ENCODE measurements at places on chromosomes 3 and 15.
A peak's percentile ranks its signal among the peaks of the same experiment; 100 is the strongest.

DNA sequence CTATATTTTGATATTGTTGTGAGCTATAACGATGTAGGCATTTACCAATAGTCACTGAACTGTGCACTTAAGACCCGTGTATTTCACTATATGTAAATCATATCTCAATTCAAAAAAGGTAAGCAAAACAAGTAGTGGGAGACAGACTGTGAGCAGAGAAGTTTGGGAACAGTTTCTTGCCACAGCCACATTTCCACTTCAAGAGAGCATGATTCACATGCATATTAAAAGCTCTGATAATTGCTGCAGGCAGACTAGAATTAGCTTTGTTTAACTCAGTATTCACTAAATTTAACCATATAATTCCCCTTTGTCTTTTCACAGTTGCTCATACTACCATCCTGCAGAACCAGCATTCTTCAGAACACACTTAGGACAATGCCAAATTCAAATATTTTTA lies 168.4 kb upstream of the ZNF385D start:
- peaks cover 19% of the 10 kb centered on the region for H3K4me1 ChIP-seq
- no peaks in the 10 kb centered on the region for H3K27me3 ChIP-seq
- no peak for DNase-seq
- H3K4me3 ChIP-seq, result no peak overlapping the region
- no peak overlapping the region for H3K27ac ChIP-seq

DNA sequence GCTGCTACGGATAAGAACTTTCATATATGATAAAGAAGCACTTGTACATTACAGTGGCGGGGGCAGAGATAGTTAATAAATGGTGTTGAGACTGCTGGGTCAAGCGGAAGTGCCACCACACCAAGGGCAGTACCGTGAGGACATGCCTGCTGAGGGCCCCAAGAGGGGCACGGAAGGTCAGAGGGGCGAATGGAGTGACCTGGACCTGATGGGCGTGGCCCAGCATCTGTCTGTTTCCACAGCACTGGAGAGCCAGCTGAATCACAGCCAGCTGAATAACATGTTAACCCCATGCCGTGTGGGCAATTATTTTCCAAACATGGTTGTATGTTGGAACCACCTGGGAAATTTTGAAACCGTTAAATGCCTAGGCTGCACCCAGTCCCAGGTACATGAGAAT lies 37.2 kb downstream of the ANKDD1A start:
- no peak for DNase-seq
- peaks cover 6% of the 10 kb centered on the region for H3K36me3 ChIP-seq
- H3K27me3 ChIP-seq, result no peaks in the 10 kb centered on the region
- H3K4me3 ChIP-seq, result no peak overlapping the region
- no peaks in the 10 kb centered on the region for H3K4me1 ChIP-seq

- no peak for DNase-seq
- H3K4me1 ChIP-seq, result peaks cover 52% of the 10 kb centered on the region
- peak overlapping the region; percentile 97 for H3K27ac ChIP-seq
- no peaks in the 10 kb centered on the region for H3K27me3 ChIP-seq
- H3K4me3 ChIP-seq, result peak overlapping the region; percentile 22
These were observed 10.4 kb downstream of the CLDN11 start for GRCh38 chr3:170429050-170429449.

GRCh38 chr15:31419820-31420219 lies 93.2 kb downstream of the KLF13 start:
- H3K4me3 ChIP-seq, result no peak overlapping the region
- no peak overlapping the region for H3K27ac ChIP-seq
- peaks cover 6% of the 10 kb centered on the region for H3K36me3 ChIP-seq

DNA sequence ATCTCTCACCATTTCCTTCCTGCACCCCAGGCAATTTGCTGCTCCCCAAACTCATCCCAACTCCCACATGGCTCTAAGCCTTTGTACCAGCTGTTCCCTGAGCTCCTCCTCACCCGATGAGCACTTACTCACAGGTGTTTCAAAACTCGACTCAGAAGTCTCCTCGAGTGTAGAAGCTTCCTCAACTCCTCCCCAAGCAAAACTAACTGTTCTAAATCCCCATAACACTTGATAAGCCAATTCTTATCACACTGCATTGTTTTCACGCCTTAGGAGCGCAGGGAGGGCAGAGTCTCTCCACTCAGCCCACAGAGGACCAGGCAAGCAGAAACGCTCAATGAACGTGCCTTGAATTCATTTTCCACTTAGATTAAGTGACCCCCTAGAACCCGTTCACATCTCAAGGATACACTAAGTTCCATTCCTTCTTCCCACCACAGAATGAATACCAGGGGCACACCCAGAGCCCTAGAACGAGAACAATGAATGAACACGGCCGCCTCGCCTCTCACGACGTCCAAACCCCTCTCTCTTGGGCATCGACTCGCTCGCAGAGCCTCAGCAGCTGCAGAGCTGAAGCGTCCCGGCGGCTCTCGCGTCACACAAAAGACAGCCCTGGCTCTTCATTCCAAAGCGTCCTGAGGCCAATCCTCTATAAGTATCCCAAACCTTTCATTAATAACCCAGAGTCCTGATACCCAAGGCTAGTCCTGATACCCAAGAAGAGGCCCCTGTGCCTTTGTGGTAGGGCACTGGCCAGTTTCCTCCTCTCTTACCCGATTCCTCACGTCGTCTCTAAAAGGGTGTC lies 1.1 kb downstream of the RAF1 start:
- DNase-seq, result peak; percentile 51
- peak overlapping the region; percentile 94 for H3K4me3 ChIP-seq
- peaks cover 34% of the 10 kb centered on the region for H3K4me1 ChIP-seq
- H3K36me3 ChIP-seq, result no peaks in the 10 kb centered on the region
- peak overlapping the region; percentile 97 for H3K27ac ChIP-seq

DNA sequence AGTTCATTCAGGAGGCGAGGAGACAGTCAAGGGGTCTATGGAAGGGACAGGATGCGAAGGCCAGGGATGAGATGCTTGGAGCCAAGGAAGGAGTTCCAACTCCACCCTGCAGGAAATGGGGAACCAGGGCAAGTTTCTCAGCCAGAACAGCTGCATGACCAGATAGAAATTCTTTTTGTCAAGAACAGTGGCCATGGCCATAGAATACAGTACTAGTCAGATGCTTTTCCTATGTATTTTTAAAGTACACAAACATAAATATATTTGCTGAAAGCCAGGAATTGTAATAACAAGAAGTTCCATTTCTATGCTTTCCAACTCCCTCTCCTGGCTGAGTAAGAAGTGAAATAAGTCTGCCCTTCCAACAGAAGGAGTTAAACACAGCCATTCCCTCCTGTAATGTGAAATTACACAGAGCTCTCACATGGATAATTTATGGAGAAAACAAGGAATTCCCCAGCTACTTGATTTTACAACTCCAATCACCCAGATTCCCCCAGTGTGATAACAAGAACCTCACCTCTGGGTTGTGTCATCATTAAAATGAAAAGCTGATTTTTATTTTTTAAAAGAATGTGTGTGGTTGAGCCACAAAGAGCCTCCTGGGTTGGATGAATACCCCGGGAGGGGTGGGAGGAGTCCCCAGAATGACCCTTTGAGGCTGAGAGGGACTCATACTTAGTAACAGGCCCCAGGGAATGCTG lies 124.6 kb upstream of the ARHGEF3 start:
- H3K27me3 ChIP-seq, result no peaks in the 10 kb centered on the region
- H3K36me3 ChIP-seq, result no peaks in the 10 kb centered on the region
- peaks cover 79% of the 10 kb centered on the region for H3K4me1 ChIP-seq
- H3K27ac ChIP-seq, result peak overlapping the region; percentile 94
- no peak for DNase-seq

DNA sequence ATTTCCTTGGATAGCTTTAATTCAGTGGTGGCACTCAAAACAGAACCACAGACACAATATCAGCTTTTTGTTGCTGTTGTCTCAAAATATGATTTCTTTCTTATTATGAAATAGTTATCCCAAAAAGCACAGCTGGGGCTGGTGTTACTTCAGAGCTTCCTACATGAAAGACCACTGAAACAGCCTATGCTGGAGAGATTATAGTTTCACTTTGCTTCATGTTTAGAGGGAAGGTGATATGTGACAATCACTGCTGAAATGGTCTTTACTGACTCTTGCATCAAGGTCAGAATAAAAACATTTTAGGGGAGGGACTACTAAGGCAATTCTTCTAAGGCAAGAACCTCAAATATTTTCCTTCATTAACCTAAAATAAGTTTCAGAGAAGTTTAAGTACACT lies 190.7 kb downstream of the TNIK start:
- no peak overlapping the region for H3K4me3 ChIP-seq
- no peaks in the 10 kb centered on the region for H3K36me3 ChIP-seq
- H3K27ac ChIP-seq, result no peak overlapping the region

GRCh38 chr3:40278791-40279190 lies 30.7 kb upstream of the EIF1B start:
- no peak overlapping the region for H3K27ac ChIP-seq
- H3K27me3 ChIP-seq, result peaks cover 43% of the 10 kb centered on the region
- no peaks in the 10 kb centered on the region for H3K4me1 ChIP-seq
- H3K4me3 ChIP-seq, result no peak overlapping the region
- no peaks in the 10 kb centered on the region for H3K36me3 ChIP-seq
- no peak for DNase-seq

DNA sequence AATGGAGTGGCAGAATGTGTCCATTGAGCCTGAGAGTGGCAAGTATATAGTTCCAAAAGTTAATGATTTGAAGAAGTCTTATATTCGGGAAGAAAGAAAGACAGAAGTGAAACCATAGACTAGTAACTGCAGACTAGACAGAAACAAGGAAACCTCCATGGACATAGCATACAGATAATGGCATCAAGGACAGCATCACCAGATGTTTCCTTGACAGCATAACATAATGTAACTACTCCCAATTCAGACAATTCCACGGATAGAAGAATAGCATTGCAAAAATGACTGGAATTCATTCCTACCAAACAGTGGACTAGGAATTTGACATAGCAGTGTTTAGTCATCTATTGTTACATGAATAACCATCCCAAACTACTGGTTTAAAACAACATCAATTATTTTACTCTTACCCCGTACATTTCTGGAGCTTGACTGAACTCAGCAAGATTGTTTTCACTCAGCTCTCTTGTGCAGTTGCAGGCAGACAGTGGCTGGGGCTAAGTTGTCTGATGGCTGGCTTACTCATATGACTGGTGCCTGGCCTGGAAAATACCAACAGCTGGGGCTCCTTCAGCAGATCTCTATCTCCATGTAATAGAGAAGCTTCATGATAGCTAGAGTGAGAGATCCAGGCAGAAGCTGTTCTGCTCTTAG lies 109.7 kb upstream of the GADL1 start:
- H3K4me3 ChIP-seq, result no peak overlapping the region
- peaks cover 14% of the 10 kb centered on the region for H3K4me1 ChIP-seq
- peak overlapping the region; percentile 66 for H3K27ac ChIP-seq
- H3K36me3 ChIP-seq, result no peaks in the 10 kb centered on the region
- DNase-seq, result no peak

DNA sequence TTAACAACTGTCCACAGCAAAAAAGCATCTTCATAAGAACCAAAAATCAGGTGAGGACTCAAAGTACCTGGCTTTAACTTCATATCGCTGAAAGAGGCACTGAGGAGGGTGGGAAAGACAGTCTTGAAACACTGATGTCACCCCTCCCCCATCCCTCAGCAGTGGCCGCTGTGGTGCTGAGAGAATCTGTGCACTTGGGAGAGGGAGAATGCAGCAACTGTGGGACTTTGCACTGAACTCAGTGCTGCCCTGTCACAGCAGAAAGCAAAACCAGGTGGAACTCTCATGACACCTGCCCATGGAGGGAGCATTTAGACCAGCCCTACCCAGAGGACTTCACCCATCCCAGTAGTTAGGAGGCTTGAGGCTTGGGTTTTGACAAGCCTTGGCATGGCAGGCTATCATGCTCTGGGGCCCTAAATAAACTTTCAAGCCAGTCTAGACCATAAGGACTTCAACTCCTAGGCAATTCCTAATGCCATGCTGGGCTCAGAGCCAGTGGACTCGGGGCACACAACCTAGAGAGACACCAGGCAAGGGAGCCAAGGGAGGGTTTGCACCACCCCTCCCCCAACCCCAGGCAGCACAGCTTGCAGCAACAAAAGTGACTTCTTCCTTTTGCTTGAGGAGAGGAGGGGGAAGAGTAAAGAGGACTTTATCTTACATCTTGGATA lies 6.1 kb upstream of the ZSCAN2 start:
- no peaks in the 10 kb centered on the region for H3K36me3 ChIP-seq
- peaks cover 6% of the 10 kb centered on the region for H3K27me3 ChIP-seq
- DNase-seq, result no peak
- H3K4me3 ChIP-seq, result no peak overlapping the region
- H3K4me1 ChIP-seq, result no peaks in the 10 kb centered on the region
- no peak overlapping the region for H3K27ac ChIP-seq

- H3K4me1 ChIP-seq, result peaks cover 79% of the 10 kb centered on the region
- no peaks in the 10 kb centered on the region for H3K27me3 ChIP-seq
- DNase-seq, result peak; percentile 40
These were observed 137.0 kb downstream of the TMCO5A start for GRCh38 chr15:38071211-38071972.

DNA sequence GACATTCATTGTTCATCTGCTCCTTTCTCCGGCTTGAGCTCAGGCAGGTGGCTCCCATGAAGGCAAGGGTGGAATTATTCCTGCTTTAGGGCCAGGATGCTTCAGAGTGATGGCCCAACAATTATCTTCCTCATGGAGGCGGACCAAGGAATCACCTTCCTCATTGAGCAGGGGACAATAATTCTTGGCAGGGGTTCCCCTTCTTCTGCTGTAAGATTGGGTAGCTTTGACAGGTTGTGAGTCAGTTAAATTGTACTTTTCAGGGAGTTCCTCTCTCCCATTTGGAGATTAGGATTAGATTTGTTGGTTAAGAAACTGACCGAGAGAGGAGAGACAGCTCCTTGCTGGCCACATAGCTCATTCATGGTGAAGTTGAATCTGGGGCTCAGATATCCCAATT lies 31.4 kb upstream of the CD47 start:
- no peak for DNase-seq
- no peaks in the 10 kb centered on the region for H3K27me3 ChIP-seq
- H3K4me1 ChIP-seq, result peaks cover 11% of the 10 kb centered on the region
- no peaks in the 10 kb centered on the region for H3K36me3 ChIP-seq

- H3K27ac ChIP-seq, result peak overlapping the region; percentile 27
- H3K36me3 ChIP-seq, result peaks cover 2% of the 10 kb centered on the region
- H3K27me3 ChIP-seq, result no peaks in the 10 kb centered on the region
- no peak for DNase-seq
- peaks cover 65% of the 10 kb centered on the region for H3K4me1 ChIP-seq
These were observed 6.8 kb downstream of the TSPAN3 start for GRCh38 chr15:77064063-77064462.

DNA sequence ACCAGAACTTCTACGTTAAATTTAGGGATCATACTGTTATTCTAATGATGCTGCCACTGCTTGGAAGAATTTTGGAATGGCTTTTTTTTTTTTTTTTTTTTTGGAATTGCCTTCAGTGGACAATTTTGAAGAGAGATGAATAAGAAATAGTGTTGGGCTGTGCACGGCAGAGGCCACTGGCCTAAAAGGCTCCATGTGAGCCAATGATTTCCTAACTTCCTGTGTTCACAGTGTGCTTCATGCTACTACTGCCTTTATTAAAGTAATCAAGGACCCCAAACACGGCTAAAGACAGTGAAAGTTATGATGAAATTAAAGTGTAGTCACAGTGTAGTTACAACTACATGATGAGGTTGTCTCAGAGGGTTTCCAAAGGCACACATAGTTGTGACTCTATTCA lies 100.8 kb upstream of the TNFAIP8L3 start:
- H3K4me3 ChIP-seq, result no peak overlapping the region
- no peak for DNase-seq
- no peaks in the 10 kb centered on the region for H3K4me1 ChIP-seq
- H3K36me3 ChIP-seq, result no peaks in the 10 kb centered on the region
- H3K27me3 ChIP-seq, result peaks cover 60% of the 10 kb centered on the region

Data from mesothelial cell of epicardium (in vitro differentiated cells).